ENCODE measurements at places on chromosomes 1 and 21.

GRCh38 chr1:151491641-151492040 is 19.5 kb upstream of the CGN start:
- DNase-seq: no peak

DNA sequence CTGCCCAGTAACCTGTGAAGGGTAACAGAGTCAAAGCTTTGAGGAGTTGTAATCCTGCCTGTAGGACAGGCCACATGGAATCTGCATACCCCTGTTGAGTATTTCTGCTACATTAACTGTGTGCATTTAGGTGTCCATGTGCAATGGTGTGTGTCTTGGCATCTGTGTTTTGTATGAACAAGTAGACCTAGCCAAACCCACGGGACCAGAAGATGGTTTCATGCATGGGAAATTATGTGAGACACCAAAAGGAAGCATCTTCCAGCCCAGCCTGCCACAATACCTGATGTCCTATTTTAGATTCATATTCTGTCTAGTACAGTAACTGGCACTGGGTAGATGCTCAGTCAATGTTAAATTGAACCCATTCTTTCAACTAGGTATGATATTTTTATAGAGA is 70.8 kb upstream of the KCND3 start:
- DNase-seq: no peak

DNA sequence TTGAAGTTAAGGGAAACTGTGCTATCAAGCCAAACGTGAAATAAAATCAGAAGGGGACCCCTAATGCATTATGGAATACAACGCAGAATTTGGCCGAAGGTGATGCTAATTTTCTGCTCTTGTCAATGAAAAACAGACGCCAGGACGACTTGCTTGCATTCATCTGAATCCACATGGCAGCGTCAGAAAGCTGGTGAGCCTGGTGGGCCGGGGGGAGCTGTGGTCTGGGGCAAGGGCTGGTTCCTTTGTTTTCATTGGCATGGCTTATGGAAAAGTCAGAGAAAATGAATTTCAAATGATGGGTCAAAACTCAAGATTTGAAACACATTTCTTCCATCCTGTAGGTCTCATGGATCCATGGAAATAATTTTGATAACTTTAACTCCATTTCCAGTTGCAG is 86.4 kb upstream of the RUNX1 start:
- DNase-seq: no peak

DNA sequence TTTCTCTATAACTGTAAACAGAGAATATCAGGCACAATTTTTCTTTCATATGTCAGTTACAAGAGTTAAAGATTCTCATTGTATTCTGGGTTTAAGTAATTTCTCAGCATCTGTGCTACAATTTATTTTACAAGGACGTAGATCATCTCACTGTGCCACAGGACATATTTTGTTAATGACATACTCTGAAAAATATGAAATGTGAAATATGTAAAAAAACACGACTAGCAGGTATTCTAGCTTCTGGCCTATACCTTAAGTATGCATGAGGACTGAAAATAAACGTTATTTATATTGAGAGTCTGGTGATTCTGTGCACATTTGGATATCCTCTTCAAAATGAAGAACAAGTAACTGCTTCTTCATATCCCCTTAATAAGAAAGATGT is 308.8 kb downstream of the BRINP3 start:
- no peak for DNase-seq

DNA sequence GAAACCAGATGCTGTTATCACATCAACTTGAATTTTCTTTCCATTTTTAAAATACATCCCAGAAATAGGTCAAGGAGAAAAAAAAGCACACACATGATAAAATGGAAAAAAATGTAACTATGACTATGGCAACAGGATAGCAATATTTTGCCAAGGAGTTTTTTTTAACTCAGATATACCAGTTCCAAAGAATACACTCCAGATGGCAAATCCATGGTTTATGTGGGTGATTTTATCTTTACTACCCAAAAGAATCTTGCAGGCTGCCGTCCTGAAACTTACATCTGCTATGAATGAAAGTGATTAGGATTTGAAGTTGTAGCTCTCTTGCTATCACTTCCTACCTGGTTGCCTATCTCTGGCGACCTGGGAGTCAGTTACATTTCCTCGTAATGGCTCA is 91.0 kb upstream of the PLPPR4 start:
- DNase-seq: no peak

DNA sequence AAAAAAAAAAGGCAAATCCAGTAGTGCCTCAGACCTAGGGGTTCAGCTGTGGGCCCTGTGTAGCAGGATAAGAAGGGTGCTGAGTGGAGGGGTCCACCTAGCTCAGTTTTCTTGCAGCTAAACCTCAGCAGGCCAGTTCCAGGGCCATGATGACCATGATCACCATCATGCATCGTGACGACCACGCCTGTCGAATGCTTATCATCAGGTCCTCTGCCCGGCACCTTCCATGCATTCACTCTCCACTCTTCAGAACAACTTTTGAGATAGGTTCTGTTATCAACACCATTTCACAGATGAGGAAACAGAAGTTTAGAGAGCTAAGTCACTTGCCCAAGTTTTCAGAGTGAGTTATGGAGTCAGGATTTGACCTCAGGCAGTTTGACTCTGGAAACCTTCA is 54.9 kb downstream of the ACBD3 start:
- DNase-seq: no peak

DNA sequence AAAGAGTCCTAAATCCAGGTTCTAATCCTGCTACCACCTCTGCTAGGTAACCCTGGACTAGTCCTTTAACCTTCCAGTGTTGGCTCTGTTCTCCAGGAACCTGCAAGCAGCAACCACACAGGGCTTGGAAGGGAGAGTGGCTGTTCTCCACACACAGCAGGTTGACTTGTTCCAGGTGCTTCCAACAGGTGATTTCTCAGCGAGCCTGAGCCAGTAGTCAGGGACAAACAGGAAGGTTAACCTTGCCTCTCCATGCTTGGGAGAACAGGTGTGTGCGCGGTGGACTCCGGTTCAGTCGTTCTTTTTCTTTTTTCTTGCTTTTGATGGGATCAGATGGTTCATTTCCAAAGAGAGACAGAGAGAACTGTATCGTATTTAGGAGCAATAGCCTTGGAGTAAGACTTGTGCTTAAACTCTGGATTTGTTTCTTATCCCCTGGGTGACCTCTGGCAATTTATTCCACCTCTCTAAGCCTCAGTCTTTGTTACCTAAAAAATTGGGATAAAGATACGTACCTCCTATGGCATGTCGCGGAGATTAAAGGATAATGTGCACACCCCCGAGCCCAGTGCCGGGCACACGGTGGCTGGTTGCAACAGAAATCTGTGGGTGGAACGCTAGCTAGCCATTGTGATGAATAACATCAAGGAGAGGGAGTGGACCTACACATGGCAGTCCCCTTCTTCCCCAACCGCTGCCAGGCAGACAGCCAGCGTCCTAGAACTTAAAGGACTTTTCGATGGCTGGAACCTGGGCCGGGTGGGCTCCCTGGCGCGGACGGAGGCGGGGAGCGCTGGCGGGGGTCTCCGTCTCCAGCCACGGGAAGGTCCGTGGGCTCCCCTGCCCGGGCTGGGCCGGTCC is 583 bp upstream of the CACHD1 start:
- no peak for DNase-seq

DNA sequence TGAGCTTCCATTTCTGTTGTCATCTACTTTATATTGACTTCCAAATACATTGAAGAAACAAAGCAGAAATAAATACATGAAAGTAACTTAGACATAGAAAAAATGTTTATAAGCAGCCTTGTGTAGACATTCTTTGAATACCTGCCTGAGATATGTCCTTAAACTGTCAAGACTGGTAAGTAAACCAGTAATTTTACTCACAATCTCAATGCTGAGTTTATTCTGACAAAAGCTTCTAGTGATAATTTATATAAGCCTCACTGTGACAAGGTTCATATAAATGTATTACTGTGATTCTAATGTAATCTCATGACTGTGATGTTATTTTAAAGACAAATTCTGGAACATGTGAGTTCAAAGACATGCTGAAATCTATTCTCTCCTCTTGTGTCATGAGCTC is 516.7 kb upstream of the B3GALT2 start:
- DNase-seq: no peak

All from mesenchymal stem cell (in vitro differentiated cells and primary cell).